NCI-H510A (cell line): ENCODE measurements at places on chromosomes 6 and 20.
A peak's percentile ranks its signal among the peaks of the same experiment; 100 is the strongest.

GRCh38 chr6:53898026-53898795 lies 103.4 kb downstream of the LRRC1 start:
- no peak for DNase-seq

- no peak for DNase-seq
Observed at GRCh38 chr6:33609019-33609418, 12.1 kb upstream of the ITPR3 start.

DNA sequence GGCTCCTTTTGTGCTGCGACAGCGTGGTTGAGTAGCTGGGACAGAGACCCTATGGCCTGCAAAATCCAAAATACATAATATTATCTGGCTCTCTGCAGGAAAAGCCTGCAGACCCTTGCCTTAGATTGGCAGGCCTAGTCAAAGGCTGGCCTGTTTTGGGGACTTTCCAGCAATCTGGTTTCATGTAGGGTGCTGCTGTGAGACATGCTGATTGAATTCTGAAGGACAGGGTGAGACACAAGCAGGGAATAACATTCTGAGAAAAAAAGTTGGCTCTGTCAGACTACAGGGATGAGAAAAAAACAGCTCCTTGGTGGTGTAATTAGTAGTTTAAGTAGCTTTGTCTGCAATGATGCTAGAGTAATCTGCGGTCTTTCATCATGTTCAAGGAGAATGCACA lies 402.7 kb upstream of the AGPAT4 start:
- no peak for DNase-seq

GRCh38 chr6:105936972-105937371 lies 149.2 kb upstream of the PRDM1 start:
- DNase-seq: no peak

DNA sequence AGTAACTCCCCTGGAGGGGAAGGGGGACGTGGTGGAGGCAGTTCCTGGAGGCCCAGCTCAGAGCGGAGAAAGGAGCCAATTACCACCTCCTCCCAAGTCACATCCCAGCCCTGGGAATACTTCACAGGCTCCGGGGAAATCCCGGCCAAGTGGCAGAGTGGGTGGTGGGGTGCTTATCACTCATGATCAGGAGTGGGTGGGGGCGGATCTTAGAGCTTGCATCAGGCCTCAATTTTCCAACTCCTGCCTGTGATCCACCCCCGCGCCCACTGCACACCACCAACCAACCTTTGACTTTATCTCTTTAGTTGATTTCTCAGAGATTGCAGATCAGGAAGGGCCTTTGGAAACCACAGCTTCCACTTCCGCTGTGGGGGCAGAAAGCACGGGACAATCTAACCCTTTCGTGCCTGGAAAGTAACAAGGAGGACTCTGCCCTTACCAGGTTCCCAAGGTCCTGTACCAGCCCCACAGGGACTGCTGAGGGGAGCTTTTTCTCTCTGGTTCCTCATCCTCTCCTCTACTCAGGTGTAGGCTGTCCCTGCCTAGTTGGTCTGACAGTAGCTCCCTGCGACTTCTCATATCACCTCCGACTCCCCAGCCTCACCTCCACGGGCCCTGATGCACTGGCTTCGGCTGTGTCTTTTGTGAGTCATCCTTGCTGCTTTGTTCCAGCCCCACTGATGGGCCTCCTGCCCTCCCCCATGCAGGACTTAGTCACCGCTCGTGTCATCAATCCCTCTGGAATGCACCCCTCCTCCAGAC lies 24.9 kb upstream of the IER3 start:
- DNase-seq: no peak

DNA sequence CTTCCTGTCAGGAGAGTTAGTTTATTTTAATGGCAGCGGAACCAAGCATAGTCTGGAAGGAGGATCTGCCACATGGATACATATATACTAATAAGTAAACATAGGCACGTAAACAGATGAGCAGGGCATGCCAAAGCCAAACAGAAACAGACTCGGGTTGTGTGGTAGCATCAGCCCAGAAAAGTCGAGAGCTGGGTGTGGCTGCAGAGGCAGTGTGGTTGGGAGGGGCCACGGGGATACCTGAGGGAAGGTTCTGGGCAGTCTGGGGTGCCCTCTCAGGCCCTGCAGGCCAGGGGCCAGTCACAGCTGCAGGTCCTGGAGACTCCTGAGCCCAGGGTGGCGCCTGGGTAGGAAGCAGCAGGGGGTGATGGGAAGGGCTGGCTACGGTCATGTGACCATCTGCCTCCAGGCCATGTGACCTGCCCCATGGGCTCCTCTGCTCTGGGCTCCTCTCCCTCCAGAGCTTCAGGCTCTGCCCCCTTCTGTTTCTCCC lies 42.8 kb upstream of the MRPS10 start:
- no peak for DNase-seq

GRCh38 chr6:163298079-163298830 lies 116.3 kb upstream of the QKI start:
- DNase-seq: no peak

- no peak for DNase-seq
Observed at GRCh38 chr20:42749556-42749955, 440.1 kb downstream of the PTPRT start.

- no peak for DNase-seq
Observed at GRCh38 chr6:4975506-4975905, 28.3 kb downstream of the RPP40 start.

DNA sequence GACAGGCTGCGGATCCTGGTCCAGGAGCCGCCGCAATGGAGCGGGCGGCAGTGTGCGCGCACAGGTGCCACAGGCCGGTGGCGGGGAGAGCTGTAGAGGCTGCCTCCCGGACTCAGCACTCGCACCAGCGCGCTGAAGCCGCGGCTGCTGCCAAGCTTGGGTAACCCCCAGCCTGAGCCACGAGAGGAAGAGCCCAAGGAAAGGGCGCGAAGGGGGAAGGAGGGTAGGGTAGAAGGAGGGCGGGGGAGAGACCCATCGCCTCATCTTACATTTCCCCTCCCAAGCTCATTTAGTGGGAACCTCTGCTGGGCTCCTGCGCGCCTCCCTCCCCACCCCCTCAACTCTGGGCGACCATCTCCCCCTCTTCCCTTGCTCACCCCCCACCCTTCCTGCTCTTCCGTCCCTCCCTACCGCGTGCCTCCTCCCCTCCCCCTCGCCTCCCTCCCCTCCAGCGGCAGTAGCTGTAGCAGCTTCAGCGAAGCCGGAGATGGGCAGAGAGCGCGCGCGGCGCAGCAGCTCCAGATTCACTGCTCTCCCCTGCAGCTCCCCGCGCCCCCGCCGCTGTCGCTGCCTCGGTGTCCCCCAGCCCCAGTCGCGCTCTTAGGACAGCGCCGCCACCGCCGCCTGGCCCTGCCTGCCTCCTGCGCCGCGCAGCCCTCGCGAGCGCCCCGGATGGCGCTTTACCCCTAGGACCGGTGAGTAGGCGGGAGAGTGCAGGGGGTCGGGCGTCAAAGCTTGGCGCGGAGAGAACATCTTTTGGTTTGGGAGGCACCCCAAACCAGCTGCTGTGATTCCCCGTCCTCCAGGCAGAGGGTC lies at the start of gene FUT9:
TSS of gene FUT9 (plus strand) at position 457 of the 816 bp plus-strand sequence. CDS start 187,182 bp downstream, outside the sequence.
- peak; percentile 68 for DNase-seq

DNA sequence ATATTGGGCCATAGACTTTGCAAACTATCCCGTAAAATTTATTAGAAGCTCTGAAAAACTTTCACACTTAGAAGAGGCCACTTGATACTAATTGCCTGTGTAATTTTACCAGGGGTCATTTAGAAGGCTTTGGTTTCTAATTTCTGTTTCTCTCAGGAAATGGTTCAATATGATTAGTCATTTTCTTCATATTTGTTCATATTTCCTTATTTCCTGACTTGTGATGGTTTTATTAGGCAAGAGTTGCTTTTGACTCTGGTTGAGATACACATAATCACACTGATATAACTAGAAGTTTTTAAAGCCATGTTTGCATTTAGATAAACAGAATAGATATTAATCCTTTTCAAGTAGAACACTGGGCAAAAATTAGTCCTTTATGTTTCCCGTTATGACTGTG lies 11.8 kb upstream of the HBS1L start:
- no peak for DNase-seq

- peak; percentile 36 for DNase-seq
Observed at GRCh38 chr20:34190679-34191090, 50.5 kb upstream of the ASIP start.

GRCh38 chr20:63923651-63924050 lies 28.7 kb downstream of the DNAJC5 start:
- no peak for DNase-seq

GRCh38 chr20:44850837-44851236 lies 34.7 kb upstream of the YWHAB start:
- DNase-seq: no peak

DNA sequence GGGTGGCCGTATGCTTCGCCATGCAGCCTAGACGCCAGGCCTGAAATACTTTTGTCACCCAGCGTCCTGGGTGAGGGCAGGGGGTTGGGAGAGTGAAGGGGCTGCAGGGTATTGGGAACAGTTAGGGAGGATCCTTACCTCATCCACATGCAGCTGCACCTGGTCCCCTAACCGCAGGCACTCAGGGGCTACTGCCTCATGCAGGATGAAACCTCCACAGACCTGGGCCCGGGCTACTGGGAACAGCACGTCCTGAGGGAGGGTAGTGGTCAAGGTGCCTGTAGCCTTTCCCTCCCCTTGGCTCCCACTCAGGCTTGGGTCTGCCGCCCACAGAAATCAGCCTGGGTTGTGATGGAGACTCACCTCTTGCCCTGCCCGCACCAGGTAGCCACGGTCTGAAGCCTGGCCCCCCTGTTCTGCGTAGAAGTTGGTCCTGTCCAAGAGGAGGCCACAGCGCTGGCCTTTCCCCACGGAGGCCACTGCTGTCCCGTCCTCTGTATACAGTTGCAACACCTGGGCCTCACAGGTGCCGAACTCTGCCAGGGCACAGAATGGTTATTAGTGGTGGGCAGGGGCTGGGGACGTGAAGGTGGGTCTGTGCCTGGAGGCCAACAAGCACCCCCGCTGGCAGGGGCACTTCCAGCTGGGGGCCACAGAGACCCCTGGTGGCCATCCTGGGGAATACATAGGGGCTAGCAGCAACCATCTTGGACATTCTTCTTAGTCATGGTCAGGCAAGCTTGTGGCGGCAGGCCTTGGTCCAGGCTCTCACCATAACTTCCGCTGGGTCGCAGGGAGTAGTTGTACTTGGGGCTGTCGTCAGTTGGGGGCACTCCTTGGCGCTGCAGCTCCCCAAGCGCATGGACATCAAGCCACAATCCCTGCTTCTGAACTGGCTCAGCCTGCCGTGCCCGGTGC lies 8.6 kb downstream of the AARS2 start:
- no peak for DNase-seq

GRCh38 chr6:37741757-37742400 lies 44.2 kb upstream of the MDGA1 start:
- no peak for DNase-seq

GRCh38 chr6:20314866-20315845 lies 86.5 kb upstream of the E2F3 start:
- no peak for DNase-seq

- no peak for DNase-seq
Observed at GRCh38 chr20:47428851-47429336, 72.4 kb upstream of the ZMYND8 start.

GRCh38 chr20:53180928-53181362 lies 208.8 kb downstream of the TSHZ2 start:
- no peak for DNase-seq

- DNase-seq: no peak
Observed at GRCh38 chr20:17783671-17784070, 83.9 kb downstream of the BANF2 start.

DNA sequence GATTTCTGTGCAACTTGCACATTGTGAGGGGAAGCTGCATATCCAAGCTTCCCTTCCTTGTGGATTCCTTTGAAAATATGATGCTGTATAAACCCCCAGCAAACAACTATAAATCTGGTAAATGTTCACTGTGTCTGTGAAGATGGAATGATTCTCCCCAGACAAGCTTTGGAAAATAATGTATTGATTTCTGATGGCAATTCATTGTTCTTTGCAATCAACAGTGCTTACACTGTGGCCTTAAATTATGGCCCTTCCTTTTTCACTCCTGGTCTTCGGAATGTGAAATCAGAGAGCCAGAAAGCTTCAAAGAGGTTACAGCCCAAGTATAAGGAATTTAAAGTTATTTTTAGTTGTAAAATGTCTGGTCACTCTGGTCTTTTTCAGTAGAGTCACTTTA lies 308.8 kb downstream of the CBLN4 start:
- DNase-seq: no peak

- peak; percentile 18 for DNase-seq
Observed at GRCh38 chr6:3848925-3849605, at the start of gene FAM50B. Gene FAM50B, plus strand, starts transcription at chr6:3849373. Its CDS starts 439 bp downstream, at chr6:3849812.

DNA sequence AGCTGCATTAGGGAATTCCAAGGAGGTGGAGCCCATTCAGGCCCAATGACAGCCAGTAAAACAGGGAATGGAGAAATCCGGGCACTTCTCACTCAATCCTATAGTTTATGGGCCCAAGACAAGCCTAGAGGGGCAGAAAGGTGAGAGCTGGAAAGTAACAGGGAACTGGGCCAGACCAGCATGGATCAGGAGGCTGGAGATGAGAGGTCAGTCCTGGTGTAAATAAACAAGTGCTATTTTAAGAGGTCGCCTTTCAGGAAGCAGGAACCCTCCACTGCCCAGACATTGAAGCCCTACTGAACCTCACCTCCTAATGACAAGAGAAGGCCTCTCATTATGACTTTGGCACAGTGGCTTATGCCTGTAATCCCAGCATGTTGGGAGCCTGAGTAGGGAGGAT lies 57.2 kb upstream of the TGM3 start:
- no peak for DNase-seq
